Right forelimb (tissue), 1 donor: ENCODE measurements at places on chromosomes 2 and 18.

DNA sequence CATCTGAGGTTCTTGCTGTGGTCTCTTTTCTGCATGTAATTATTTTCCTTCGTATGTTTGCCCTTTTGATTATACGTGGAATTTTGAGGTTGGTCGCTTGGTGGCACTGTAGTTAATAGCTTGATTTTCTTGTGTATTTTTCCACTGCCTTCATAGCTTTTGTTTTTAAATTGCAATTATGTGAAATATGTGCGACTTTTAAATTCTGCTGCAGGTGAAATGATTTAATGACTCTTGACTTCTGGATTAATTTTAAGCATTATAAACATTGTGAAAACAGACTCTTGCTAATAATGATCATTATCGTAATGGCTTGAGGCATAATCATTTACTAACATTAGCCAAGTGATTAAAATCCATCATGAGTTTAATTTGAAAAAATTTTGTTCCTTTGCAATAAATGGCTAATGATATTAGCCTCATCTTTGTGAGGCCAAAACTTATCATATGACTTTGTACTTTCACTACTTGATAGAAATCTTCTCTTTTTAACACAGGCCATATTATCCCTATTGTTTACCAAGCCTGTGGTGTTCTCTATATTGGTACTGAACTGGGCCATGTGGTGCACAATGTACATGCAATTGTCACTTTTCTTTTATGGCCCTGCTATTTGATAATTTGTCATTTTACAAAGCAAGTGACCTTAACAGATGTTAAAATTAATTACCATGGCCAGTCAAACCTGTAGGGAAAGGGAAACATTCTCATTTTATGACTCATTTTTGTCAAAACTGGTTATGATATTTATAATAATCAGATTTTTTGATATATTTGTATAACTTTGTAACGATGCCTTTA lies 62.8 kb upstream of the NEUROD1 start:
- no peak for DNase-seq

DNA sequence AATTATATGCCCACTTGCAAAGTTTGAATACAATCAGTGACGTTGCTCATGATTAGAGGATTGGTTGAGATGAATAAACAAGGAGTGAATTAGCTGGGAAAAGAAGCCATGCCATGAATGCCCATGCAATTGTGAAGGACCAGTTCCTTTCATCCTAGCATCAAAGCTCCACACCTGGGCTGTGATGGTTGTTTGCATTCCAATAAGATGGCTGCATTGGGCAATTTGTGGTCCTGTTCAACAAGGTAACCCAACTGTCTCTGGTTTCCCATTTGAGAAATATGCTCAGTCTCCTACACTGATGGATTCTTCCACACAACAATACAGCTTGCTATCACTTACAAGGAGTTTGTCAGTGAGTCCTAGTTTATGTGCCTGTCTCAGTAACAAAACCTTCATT lies 550.2 kb downstream of the STK39 start:
- no peak for DNase-seq

DNA sequence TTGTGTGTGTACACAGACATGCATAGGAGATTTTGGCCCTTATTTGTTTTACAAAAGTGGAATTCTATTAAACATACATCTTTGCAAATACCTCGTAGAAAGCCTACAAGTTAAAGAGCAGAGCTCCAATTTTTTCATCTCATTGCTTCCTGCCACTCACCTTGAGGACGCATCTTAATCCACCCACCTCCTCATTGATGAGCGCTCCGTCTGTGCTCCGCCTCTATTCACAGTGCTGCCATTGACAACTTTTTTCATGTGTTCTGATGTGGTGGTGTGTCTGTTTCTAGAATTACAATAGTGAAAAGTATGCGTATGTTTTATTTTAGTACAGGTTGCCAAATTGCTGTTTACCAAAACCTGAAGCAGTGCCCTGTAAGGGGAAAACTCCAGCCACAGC lies 36.3 kb downstream of the NEURL3 start:
- DNase-seq = no peak

DNA sequence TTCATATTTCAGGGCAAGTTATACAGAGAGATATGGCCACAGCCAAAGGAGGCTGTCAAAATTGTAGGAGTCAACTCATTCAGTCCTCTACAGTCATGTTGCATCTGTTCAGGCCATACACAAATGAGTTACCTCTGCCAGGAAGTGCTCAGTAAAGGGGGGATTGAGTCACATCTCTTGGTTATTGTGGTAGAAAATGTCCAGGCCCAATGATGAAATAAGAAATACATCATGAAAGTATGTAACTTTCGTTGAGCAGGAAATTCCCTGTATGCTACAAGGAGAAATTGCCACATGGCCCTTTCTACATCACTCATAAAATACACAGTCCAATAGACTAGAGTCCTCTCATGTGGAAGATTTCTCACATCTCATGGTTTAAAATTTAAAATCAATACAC lies 103.9 kb upstream of the COL3A1 start:
- no peak for DNase-seq

DNA sequence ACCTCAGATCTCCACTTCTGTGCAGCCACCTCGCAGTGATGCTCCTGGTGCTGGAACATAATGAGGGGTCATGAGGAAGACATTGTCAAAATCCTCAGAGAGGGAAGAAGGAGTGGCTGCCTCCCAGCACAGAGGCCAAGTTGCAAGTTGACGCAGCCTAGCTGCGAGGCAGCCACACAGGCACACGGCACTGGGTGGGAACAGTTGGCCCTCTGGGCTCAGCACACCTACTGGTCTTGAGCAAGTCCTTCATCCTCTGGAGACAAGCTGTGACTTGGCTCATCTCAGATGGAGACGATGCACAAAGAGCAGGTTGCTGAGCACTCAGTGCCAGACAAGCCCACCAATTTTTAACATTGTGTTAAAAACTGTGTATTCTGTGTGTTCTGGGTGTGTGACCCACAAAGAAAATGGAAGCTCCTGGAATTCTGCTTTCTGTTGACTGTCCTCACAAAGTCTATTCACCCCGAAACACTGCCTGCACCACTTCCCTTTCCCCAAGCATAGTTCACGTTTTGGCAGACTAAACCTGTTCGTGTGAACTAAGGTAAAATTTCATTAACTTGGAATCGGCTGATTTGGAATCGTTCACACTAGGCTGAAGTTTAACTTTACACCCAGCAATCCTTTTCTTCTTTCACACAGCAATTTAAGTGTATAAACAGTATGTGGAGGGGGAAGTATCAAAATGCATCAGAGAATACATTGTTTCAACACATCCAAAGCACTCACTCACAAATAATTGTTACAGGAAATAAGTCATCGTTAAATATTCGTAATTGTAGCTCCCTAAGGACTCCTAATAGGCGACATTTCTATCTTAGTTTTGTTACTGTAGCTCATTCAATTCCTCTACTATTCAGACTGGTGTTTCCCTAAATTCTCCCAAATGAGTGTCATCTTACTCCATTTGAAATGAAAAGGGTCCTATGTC lies 266.6 kb upstream of the ID2 start:
- DNase-seq = no peak

GRCh38 chr2:199922856-199923255 lies 11.8 kb downstream of the C2orf69 start:
- DNase-seq = no peak

GRCh38 chr2:96144481-96145035 lies 682 bp downstream of the DUSP2 start:
- DNase-seq = peak; percentile 68

DNA sequence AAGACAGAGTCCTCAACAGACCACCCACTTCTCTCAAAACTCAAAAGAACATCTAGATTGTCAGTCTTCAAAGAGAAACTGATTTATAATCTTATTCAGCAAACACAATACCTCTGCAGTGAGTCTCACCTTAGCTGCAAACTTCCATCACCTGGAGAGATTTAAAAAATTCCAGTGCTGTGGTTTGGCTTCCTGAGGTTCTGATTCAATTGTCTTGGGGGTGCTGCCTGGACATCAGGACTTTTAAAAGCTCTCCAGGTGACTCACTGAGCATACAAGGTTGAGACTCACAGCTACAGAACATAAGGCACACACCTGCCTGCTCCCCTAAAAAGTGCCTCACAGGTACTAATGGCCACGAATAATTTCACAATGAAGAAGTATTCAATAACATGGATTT lies 40.3 kb downstream of the RNF152 start:
- no peak for DNase-seq

GRCh38 chr18:22387787-22388186 lies 29.9 kb downstream of the CTAGE1 start:
- DNase-seq = no peak

GRCh38 chr2:32271063-32271462 lies 6.4 kb upstream of the NLRC4 start:
- DNase-seq = no peak

GRCh38 chr2:174771631-174772471 lies 7.6 kb upstream of the CHRNA1 start:
- DNase-seq = peak; percentile 88

DNA sequence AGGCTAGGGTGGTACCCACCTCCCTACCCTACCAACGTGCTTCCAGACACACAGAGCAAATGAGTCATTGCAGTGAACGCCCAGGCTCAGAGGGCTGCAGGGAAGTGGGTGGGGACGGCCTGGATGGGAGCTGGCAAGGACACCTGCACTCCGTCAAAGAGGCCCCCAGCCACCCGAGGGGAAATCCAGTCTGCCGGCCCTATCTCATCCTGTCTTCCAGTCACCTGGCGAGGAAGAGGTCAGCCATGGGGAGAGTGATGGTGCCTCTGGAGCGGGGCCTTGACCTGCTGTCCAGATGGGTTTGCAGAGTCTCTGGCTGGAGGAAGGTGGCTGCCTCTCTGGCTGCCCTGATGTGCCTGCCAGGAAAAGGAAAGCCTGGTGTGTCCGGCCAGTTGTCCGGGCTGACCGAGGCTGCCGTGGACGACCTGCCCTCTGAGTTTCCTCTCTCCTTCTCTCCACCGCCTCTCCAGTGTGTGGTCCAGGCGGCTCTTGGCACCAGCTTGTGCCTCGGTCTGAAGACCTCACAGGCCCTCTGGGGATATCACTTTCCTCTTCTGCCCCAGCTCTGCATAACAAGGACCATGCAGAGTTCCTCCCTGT lies 209.7 kb upstream of the COPS8 start:
- peak; percentile 45 for DNase-seq

GRCh38 chr2:85523903-85524335 lies 15.0 kb upstream of the MAT2A start:
- DNase-seq = no peak

- DNase-seq = no peak
Observed at GRCh38 chr2:166805753-166806152, 82.5 kb upstream of the XIRP2 start.

DNA sequence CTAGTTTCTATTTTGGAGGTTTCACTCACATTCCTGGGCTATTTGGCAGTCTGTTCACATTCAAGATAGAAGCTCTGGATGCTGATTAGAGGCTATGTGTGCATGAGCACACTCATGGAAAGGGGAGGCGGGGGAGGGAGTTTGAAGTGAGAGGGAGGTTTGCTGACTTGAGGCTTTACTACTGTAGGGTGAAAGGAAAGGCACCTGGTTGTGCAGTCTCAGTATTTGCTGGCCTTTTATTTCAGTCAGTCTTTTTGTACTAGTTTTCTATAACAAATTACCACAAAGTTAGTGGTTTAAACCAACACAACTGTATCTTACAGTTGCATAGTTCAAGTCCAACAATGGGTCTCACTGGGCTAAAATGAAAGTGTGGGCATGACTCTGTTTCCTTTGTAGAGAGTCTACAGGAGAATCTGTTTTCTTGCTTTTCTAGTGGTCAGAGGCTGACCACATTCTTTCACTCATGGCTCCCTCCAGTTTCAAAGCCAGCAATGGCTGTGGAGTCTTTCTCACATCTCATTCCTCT lies 47.7 kb upstream of the NR4A2 start:
- no peak for DNase-seq

DNA sequence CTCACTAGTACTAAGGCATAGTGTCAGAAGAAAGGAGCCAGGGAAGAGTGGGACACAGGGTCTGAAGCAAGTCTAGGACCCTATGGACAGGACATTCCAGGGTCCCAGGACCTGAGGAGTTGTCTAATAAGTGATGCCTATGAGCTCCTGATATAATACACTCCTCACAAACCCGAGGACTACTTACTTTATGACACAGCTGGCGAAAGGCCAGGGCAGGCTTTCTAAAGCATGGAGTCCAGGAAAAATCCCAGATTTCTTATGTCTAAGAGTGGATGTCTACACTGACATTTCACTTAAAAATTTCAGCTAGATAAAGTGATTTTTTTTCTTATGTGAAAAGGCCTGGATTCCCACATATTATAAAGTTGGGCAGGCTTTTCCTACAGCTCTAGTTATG lies 502.2 kb upstream of the SETBP1 start:
- DNase-seq = no peak

- DNase-seq = no peak
Observed at GRCh38 chr2:72350852-72351251, 203.2 kb upstream of the CYP26B1 start.

- DNase-seq = no peak
Observed at GRCh38 chr2:18430996-18431748, 129.3 kb downstream of the RDH14 start.

DNA sequence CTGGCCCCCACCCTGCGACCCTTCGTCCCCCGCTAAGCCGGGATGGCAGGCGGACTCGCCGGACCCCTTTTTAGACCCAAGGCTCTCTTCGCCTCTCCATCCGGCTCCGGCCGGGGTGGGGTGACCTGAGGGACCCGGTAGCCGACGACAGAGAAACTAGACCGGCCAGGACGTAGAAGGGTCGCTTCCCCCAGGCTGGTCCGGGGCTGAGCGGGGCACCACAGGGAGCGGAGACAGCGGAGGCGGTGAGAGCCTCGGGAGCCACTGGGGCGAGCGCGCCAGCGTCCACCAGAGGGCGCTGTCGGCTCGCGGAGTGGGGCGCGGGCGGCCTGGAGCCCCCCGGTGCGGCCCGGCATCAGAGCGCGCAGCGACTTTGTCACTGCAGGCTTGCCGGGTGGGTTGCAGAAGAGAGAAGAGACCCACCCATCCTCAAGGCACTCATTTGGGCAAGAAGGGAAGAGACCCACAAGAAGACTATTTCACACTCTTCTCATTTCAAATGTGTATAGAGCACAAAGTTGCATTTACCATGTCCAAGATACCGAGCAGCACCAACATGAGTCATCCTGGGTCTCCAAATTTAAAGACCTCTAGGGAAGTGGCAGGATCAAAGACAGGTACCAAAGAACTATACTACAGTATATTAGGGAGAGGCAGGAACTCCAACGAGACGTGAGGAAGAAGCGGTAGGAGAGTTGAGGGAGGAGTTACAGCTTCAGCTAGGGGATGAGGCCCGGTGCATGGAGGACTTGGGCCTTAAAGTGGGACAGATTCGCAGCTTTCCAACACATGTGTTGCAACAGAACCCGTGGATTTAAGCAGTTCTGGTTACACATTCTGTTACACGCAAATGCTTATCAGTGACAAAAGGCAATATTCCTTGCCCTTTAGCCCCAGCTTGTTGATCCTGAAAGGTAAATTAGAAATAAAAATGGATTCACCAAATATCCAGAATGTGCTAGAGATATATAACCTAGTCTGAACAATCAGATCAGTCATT lies 7.6 kb upstream of the PRKCE start:
- DNase-seq = peak; percentile 87

- no peak for DNase-seq
Observed at GRCh38 chr2:121260370-121261154, 24.4 kb downstream of the TFCP2L1 start.
